Stimulated activated CD4-positive, alpha-beta T cell treated with anti-CD3 and anti-CD28 coated beads, Interleukin-4, amount 100 ng/mL, for 4 hours (primary cell): ENCODE measurements at places on chromosomes 12 and 14.

- DNase-seq: no peak
These were observed 48.2 kb downstream of the ATF7 start for GRCh38 chr12:53577941-53578352.

DNA sequence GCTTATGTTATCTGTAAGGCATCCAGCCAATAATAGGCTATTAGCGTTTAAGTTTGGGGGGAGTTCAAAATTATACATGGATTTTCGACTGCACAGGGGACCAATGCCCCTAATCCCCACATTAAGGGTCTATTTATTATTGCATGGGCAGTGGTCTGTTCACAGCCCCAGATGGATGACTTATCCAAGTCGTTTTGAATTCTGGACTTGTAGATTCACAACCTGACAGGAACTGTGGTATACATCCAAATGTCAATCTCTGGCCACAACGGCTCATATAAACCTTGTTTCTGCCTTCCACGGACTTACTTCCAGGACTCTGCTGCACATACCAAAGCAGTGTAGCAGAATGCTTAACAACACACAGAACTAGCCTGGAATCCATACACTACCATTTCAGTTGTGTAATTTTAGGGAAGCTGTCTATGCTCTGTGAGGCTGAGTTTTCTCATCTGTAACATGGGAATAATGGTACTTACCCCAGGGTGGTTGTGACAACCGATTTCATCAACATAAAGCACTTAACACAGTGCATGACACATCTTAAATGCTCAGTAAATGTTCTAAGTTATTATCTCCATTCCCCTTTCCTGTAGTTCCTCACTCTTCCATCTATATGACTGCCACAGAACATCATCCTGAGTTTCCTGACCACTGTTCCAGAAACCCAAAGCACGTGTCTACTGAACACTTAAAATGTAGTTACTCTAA is 3.7 kb downstream of the DDX24 start:
- no peak for DNase-seq

- DNase-seq: no peak
These were observed 39.6 kb downstream of the SLC15A4 start for GRCh38 chr12:128784030-128784760.

DNA sequence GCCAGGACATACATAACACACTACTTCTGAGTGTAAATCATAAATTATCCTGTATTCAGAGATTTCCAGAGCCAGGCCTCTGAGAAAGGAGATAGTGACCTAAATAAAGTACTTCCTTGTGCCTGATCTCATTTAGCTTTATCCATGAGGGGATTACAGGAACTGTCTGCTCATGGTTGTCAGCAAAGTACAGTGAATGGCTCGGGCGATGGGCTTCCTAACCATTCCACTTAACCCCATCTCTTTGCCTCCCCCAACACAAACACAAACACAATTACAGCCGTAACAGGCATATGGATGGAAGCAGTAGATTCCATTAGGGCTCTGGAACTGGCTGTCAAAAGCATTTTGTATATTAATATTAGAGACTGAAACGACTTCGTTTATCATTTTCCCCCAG is 206.7 kb upstream of the CPNE8 start:
- DNase-seq: no peak

GRCh38 chr12:95538656-95539055 is 12.6 kb downstream of the USP44 start:
- DNase-seq: no peak

DNA sequence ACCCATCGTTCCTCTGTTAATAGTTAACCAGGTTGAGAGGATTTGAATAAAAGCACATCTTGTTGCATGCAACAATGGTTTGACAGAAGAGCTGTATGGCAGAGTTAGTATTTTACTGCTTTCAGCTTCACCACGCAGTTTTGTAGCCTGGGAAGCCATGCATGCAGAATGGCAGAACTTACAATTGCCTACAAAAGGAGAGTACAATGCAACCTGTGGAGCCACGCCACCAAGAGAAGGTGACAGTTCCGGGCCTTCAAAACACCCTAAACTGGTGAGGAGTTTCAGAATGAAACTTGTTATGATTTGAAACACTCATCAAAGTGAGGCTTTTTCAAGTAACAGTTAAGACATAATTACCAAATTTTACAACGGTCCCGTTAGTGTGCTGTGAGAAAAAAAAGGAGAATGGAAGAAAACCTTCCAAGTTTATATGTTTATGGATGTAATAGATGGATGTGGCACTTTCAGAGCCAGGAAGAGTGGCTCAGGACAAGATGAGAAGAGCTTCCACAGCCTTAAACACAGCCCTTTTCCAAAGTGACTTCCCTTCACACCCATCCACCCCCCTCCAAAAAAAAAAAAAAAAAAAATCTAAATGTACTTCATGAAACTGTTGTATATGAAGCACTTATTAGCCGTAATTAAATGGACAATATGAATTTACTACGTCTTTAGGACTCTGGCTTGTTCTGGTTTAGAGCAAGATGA is 158.7 kb downstream of the EGLN3 start:
- no peak for DNase-seq

DNA sequence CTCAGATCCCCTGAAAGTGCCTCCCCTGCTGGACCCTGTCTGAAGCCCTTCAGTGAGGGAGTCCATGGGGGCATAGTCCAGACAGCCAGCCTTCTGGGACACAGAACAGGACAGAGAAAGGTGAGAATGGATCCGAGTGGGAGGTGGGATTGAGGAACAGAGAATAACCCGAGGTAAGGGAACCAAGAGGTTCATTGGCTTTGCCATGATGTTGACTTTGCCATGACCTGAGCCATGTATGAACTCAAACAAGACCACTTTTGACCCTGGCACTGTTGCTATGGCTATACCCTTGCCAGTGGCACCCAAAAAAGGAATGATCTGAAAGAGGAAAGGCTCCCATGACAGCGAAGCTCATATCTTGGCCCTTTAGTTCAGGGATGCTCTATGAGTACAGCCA is 22.6 kb upstream of the VDR start:
- no peak for DNase-seq

DNA sequence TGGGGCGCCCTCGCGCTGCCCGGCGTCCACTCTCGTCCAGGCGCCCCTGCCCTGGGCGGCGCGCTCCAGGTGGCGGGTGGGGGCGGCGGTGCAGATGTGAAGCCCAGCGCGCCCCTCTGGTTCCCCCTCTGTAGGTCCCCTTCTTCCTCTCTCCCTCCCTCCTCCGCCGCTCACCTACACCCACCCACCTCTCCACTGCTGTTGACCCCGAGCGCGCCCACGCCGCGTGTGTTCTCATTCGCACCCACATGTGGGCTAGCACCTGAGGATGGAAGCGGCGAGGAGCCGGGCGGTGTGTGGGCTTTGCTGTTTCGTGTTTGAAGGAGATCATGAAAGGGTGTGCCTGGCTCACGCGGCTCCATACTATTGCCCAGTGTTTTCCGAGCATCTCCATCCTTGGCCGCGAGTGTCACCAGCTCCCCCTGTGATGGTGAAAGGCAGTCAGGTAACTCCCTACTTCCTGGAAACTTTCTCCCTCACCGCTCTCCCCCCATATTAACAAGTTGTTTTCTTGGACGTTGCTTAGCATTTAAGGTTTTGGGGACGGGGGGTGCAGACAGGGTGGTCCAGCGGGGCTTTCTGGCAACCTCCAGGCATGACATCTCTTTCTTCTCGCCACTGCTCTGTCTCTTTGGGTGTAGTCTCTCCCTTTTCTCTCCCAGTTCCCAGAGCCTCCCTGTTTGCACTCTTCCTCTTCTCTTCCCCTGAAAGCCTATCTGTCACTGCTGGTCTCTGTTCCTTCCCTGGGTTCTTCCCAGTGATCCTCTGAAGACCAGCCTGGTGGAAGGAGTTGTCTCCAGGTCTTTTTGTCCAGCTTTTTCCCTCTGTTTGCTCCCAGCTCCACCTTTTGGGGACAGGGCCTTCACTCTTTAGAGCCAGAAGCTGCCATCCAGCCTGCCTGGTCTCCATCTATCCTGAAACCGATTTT is 1.6 kb downstream of the CACNA1C start:
- DNase-seq: no peak

DNA sequence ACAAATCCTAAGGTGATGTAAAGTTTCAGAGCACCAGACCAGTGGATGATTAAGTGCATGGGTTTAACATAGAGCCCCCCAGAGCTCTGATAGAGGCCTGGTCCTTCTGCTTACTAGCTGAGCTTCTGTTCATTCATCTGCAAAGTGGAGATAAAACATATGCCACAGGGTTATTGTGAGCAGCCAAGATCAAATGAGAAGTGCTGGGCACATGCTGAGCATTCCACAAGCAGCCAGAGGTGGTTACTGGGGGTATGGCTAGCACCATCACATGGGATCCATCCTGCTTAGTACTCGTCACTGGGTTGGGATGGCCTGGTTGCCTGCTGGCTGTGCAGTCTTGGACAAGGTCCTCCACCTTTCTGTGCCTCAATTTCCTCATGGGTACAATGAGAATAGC is 18.0 kb upstream of the SMUG1 start:
- DNase-seq: no peak

GRCh38 chr14:93122826-93123225 is 7.1 kb upstream of the ITPK1 start:
- no peak for DNase-seq

- no peak for DNase-seq
These were observed 38.1 kb downstream of the KLRG1 start for GRCh38 chr12:9027161-9028059.

- no peak for DNase-seq
These were observed 57.9 kb downstream of the SLCO1A2 start for GRCh38 chr12:21276826-21277225.

DNA sequence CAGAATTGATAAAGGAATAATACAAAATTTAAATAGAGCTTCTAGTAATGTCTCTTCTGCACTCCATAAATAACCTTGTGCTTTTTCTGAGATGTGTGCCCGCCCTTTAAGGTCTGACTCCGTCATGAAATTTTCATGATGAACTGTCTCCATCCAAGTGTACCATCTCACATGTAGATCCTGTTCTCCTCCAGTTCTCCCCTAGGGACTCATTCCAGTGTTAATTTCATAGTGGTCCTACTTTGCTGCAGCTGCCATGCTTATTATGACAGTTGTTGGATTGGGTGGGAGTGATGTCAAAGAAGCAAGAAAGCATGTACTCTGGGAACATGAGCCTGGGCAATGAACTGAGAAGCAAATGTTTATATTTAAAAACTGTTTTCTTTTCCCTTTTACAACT is 442.5 kb upstream of the PDE3A start:
- no peak for DNase-seq

- no peak for DNase-seq
These were observed 6.8 kb downstream of the ARL6IP4 start for GRCh38 chr12:122987086-122987951.

GRCh38 chr12:58465418-58465817 is 454.9 kb downstream of the LRIG3 start:
- no peak for DNase-seq

GRCh38 chr12:12365931-12366431 is 9.1 kb downstream of the BORCS5 start:
- no peak for DNase-seq

DNA sequence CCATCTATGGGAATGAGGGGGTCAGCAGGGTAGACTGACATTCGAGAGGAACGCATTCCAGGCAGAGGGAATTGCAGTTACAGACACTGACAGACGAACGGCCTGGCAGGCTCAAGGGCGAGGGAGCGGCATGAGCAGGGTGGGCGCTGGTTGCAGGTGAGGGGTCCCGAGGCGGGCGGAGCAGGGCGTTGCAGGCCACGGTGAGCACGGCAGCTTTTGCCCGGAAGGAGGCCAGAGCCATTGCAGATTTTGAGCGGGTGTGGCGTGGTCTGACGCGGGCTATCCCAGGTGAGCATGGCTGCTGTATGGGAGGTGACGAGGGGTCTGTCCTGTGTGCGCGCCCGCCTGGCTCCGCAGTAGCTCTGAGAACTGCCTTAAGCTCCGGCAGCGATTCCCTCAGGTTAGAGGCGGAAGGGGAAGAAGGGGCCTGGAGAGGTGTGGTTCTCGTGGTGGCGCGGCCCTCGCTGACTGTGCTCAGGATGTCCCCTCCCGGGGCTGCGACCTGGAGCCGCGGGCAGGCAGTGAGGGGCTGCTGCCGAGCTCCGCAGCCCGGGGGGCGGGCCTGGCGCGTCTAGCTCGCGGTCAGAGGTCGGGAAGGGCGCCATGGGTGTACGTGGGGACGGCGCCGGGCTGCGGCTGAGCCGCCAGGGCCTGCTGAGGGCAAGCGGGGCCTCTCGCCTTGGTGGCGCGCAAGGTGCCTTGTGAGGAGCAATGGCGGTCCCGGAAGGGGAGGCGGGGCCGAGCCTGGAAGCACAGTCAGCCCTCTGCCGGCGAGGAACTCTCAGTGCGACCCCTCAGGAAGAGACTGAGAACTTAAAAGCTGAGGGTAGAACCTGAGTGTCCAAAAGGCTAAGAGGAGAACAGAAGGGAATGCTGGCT is 177.1 kb downstream of the CACNA1C start:
- DNase-seq: no peak

DNA sequence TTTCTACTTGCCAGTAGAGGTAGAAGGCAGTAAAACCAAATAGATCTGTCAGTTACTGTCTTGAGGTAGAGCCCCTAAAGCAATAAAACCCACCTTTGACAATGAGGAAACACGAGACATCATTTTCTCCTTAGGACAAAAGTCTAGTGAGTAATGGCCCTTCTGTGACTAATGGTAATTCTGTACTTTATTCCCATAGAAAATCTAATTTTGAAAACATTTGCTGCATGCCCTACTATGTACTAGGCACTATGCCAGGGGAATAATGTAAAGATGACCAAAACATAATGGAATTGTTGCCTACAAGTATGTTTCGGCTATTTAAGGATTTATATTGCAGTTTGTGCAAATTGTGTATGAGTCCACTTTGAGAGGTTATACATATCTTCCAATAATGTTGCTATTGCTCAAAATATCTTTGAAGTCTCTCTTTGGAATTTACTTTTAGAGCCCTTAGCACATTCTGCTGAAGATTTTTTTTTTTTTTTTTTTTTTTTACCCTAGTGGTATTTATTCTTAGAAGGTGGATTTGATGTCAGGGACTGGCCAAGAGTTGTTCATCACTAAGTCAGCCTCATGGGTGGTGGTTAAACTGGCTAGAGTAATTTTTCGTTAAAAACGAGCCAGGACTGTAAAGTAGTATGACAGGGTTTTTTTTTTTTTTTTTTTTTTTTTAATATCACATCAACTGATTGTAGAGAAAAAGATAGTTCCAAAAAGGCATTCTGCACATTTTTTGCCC is 109.7 kb downstream of the CRADD start:
- no peak for DNase-seq

- DNase-seq: no peak
These were observed 973.3 kb downstream of the BCL11B start for GRCh38 chr14:98298481-98299244.

GRCh38 chr14:91250912-91251311 is 6.4 kb upstream of the GPR68 start:
- DNase-seq: no peak

DNA sequence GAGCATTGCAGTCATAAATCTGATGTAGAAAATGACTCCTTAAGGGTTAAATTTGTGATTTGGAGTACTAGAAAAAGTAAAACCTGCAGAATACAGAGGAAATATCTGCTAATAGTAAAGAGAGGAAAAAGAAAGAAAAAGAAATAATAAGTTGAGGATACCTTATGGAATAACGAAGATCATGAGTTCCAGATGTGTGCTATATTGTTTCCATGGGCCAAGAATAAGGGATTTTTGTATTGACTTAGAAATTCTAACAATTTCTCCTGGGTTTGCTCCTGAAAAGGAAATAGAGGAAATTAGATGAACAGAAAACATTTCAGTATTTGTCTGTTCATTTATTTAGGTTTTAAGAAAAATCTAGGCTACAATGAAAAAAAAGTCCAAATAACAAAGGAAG is 115.3 kb downstream of the ALG10B start:
- DNase-seq: no peak
